ENCODE measurements at places on chromosomes 13 and 19. TPM values are rescaled to one million over a fixed set of nuclear protein-coding genes. Genes with fewer than 3 reads are reported as not detected.

KLK15 gene
- not detected for total RNA-seq

GIPR gene
- total RNA-seq, result 5.9 TPM

TEAD2 gene
- total RNA-seq, result not detected

VPS36 gene
- 26.3 TPM for total RNA-seq

SSC5D gene
- total RNA-seq, result 0.67 TPM

HRC gene
- not detected for total RNA-seq

CNMD gene
- total RNA-seq, result not detected

ZNF443 gene
- 3.2 TPM for total RNA-seq

RNF113B gene
- total RNA-seq, result not detected

LONP1 gene
- 342 TPM for total RNA-seq

ZNF615 gene
- total RNA-seq, result 9.0 TPM

RYR1 gene
- 0.63 TPM for total RNA-seq

ATP4A gene
- total RNA-seq, result not detected

OR7C1 gene
- not detected for total RNA-seq

KLK3 gene
- not detected for total RNA-seq

THSD8 gene
- 31.1 TPM for total RNA-seq

SYNGR4 gene
- total RNA-seq, result not detected

RUBCNL gene
- total RNA-seq, result 0.74 TPM

SULT2A1 gene
- not detected for total RNA-seq

PSG1 gene
- not detected for total RNA-seq

ZNF737 gene
- total RNA-seq, result 16.2 TPM

SIGLEC5 gene
- total RNA-seq, result not detected

CNFN gene
- not detected for total RNA-seq

N4BP2L1 gene
- 26.2 TPM for total RNA-seq

MISP3 gene
- total RNA-seq, result 1.4 TPM

ZNF506 gene
- total RNA-seq, result 48.7 TPM

HOMER3 gene
- 0.51 TPM for total RNA-seq

ZC3H4 gene
- total RNA-seq, result 68.5 TPM

ZNF154 gene
- total RNA-seq, result 3.6 TPM

PRODH2 gene
- total RNA-seq, result not detected

FBXO17 gene
- not detected for total RNA-seq

C19orf33 gene
- not detected for total RNA-seq

PABPC3 gene
- total RNA-seq, result 1.9 TPM

Data from activated CD8-positive, alpha-beta T cell treated with anti-CD3 and anti-CD28 coated beads for 36 hours (primary cell).